ENCODE measurements at places on chromosomes 6 and 20.
A peak's percentile ranks its signal among the peaks of the same experiment; 100 is the strongest.

DNA sequence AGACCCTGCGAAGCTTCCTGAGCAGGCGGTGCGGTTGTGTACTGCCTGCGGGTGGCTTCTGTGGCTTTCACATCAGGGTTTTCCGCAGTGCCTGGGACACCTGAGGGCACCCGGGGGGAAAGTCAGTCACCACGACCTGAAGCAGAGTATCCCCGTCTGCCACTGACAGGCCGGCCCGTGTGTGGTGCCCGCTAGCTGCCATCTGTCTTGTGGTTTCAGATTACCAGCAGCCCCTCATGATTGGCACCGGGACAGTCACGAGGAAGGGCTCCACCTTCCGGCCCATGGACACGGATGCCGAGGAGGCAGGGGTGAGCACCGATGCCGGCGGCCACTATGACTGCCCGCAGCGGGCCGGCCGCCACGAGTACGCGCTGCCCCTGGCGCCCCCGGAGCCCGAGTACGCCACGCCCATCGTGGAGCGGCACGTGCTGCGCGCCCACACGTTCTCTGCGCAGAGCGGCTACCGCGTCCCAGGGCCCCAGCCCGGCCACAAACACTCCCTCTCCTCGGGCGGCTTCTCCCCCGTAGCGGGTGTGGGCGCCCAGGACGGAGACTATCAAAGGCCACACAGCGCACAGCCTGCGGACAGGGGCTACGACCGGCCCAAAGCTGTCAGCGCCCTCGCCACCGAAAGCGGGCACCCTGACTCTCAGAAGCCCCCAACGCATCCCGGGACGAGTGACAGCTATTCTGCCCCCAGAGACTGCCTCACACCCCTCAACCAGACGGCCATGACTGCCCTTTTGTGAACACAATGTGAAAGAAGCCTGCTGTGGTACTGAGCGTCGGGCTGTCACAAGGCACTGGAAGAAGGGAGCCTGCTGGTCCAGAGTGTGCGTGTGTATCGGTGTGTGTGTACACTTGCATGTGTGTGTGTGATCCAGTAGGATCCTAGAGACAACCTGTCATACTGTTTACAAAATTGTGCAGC, 54.4 kb downstream of the GOPC start:
- peak; percentile 79 for DNase-seq

DNA sequence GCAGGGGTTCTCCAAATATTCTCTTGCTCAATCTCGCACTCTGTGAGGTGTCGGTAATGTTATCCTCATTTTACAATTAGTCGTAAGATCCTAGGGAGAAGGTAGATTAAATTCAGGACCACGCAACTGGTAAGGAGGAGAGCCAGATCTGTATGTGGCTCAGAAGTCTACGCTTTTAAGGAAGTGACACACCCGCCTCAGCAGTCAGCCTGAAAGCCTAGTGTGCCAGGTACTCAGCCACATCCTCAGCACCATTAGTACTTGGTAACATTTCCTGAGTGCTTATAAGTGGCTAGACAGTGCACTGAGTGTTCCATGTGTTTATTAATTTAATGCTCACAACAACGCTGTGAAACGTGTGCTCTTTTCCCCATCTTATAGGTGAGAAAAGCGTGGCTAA, 63.7 kb downstream of the DHX35 start:
- no peak for DNase-seq

DNA sequence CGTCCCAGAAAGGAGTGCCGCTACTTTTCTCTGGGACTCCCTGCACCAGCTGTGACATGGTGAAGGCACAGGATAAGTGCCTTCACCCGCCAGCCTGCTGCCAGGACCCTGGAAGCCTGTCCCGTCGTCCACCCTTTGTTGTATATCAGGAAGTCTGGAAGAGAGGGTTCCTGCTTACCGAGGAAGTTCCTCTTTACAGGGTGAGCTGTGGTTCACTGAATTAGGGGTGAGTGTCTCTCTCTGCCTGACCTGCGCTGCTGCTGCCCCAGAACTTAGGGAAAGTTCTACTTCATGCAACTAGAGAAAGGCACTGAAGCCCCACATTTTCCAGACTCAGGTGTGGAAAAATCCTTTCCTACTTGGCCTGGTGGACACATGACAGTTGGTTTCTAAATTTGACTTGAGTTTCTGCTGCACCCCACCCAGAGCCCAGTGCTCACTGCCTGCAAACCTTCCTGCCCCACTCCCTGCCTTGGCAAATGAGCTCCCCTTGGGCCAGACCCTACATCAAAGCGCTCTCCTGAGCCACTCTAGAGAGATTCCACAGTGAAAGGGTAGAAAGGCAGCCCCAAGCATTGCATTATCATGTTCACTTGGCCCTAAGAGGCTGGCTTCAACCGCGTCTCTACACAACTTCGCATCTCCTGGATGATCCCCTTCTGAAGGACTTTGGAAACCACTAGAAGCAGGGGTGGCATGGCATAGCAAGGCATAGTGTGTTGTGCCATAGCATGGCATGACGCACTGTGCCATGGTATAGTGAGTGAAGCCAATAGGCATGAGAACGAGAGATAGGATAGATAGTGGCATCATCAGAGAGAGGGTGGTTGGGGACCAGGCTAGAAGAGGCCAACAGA, 215.8 kb upstream of the CDYL start:
- no peak for DNase-seq

- DNase-seq, result no peak
Measured at GRCh38 chr6:23890543-23891227, 235.3 kb upstream of the NRSN1 start.

- DNase-seq, result no peak
Measured at GRCh38 chr6:3822747-3823445, 26.3 kb upstream of the FAM50B start.

DNA sequence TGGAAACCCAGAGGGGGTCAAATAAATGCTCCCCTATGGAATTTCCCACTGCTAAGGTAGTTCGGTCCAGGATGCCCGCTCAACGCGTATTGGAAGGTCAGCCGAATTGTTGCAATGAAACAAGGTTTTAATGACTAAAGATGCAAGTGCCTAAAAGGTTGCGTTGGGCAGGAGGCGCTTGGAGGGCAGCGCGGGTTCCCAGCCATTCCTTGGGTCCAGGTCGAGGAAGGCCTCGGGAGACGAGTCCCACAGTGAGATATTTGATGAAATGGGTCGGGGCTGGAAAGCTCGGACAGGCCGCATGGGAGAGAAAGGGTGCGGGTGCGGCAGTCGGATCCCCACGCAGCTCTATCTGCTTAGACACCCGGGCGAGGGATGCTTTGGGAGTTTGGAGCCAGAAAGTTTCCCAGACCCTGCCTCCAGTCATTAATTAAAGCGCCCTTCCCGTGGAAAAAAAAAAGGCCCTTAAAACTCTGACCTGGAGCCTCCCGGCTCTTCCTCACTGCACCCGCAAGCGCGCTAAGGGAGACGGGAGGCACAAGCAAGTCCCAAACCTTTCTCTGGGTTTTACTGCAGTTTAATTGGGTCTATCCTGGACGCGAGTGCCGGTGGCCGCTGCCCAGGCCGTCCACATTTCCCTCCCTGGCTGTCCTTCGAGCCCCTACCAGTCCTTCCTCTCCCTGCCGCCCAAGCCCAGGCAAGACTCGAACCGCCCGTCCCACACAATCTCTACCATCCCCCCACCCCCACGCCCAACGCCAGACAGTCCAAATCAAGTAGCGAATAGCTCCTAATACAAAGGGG, 24.2 kb downstream of the TFAP2A start:
- DNase-seq, result peak; percentile 28

All from WTC11 (cell line).